ENCODE measurements at places on chromosomes 13 and 19. TPM values are rescaled to one million over a fixed set of nuclear protein-coding genes. Genes with fewer than 3 reads are reported as not detected.

GRCh38 chr19:50266896-50267295 lies 62.3 kb downstream of the KCNC3 start:
- DNase-seq, result no peak

DNA sequence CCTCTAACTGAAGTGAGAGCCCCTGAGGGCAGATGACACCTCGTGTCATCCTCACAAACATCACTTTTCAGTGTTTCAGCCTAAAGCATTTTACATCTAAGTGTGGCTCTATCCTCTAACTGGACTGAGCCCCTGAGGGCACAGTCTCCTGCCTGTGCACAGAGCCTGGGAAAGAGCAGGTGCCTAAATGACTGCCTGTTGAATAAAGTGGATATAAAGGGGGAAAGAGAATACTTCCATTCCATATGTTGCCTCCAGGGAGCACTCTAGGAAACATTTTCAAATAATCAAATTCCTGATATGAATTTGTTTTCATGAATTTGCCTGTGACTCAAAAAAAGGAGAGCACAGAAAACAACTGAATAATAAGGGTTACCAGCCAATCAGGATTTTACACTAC lies 32.2 kb downstream of the CNMD start:
- DNase-seq, result no peak

DNA sequence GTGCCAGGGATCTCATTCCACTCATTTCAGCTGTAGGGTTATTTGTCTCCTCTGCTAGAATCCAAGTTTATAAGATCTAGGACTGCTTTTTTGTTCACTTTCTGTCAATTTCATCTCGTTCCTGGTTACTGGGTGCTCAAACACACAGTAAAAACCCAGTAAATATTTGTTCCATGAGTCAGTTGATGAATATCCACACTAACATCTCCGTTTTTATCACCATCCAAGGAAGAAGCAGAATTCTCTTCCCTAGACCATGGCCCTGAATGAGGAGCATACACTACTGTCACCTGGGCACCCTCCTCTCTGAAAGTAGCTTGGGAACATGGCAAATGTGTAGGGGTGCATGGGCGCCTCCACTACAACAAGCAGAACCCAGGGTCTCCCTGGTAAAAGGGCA lies 390.8 kb downstream of the FOXO1 start:
- DNase-seq, result no peak

OLFM4 gene
- polyA plus RNA-seq, result 0.58 TPM

DNA sequence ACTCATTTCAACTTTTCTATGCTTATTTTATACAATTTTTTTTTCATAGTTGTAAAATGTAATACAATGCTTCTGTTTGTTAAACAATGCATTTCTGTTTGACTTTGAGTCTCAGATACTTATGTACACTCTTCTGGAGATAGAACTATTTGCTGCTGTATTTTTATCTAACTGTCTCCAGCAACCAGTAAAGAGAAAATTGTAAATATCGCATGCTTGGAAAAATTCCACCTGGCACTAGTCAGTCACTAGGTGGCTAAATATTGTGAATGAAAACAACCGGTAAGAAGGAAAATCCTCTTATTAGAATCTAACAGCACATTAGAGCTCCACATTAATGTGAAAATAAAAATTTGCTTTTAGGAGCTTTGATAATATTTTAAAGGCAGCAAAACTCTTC lies 876.5 kb downstream of the PCDH9 start:
- no peak for DNase-seq

- no peak for DNase-seq
These were observed 27.4 kb downstream of the INSR start for GRCh38 chr19:7266832-7267231.

DNA sequence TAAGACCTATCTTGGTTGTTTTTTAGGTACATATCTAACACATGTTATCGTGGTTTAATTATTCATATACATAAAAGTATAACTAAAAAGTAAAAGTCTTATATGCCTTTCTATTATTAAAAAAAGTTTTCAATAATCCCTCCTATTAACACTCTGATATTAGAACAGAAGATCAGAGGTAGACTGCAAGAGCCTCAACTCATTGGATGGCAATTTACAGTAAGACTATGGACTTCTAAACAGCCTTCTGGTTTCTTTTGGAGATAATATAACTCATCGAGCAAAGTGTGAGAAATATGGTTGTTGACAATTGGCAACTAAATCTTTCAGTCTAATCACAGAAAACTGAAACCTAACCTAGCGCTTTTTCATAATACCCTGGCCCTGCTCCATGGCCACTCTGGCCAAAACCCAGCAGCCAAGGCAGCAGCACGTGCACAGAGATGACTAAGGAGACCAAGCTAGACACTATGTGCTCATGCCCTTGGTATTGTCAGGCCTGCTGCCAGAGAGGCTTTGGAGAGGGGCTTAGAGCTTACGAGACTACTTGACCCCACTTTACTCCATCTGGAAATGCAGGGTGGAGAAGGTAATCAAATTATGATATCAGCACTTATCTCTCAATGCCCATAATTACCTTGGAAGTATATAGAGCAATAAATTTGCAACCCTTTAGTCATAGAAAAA lies 40.6 kb upstream of the EEF1AKMT1 start:
- DNase-seq, result no peak

TMC4 gene
- 33.3 TPM for polyA plus RNA-seq

DNA sequence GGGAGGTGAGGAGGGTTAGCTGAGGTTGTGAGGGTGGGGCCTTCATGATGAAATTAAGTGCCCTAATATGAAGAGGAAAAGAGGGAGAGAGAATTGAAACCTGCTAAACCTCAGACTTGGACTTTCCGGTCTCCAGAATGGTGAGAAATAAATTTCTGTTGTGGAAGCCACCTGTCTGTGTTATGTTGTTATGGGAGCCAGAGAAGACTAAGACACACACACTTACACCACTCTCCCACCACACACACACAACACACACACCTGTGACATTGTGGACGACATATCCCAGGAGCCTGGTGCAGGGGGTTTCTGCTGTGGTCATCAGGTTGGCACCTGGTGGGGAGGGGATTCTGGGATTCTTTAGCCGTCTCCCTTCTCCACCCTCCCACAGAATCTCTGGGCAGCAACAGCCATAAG lies 14.0 kb downstream of the KLK4 start:
- DNase-seq, result no peak

GRCh38 chr19:58559275-58560006 lies 1.0 kb upstream of the UBE2M start:
- DNase-seq, result peak; percentile 92

DNA sequence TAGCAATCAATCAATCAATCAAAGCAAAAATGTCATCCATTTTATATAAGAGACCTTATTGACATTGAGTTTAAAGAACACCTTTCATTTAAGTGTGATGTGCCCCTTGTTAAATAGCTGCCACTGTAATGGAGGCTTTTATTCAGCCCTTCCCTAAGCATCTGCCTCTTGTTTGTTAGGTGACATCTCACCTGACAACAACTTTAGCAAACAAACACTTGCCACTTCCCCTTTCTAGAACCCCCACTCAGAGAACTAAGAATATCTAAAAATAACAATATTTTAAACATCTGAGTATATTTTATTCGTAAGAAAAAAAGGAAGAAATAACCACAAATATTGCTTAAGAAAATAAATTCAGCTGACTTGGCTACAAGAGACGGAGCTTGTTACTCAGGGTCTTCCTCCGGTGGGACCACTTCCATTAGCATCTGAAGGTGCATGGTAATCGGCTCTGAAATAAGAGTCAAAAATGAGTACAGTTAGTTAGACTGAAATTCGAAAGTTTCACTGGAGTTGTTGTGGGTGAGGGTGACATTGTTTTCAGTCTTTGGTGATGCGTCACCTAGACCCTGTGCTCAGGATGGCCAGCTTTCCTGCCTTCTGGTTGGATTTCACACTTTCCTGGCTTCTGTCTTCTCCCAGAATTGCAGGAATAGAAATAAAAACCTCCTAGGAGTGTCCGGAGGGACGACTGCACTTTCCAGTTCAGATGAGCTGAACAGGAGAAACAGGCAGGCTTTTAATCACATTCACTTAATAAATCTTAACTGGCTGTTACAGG lies 39.1 kb downstream of the SLC7A9 start:
- no peak for DNase-seq

GRCh38 chr19:37389234-37389633 lies 18.3 kb downstream of the ZNF527 start:
- DNase-seq, result no peak

DNA sequence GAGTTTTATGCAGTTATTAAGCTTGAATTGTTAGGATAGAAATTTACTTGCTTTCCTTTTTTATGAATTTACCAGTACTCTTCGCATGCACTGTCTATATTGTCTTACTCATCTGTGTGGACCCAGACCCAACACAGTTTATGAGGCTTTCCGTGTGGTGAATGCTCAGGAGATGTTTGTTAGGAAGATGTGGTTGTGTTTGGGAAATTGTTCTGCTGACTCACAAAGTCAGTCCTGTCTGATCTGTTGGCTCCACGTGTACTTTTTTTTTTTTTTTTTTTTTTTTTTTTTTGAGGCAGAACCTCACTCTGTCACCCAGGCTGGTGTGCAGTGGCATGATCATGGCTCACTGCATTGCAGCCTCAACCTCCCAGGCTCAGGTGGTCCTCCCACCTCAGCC lies 532.5 kb downstream of the LMO7 start:
- no peak for DNase-seq

DNA sequence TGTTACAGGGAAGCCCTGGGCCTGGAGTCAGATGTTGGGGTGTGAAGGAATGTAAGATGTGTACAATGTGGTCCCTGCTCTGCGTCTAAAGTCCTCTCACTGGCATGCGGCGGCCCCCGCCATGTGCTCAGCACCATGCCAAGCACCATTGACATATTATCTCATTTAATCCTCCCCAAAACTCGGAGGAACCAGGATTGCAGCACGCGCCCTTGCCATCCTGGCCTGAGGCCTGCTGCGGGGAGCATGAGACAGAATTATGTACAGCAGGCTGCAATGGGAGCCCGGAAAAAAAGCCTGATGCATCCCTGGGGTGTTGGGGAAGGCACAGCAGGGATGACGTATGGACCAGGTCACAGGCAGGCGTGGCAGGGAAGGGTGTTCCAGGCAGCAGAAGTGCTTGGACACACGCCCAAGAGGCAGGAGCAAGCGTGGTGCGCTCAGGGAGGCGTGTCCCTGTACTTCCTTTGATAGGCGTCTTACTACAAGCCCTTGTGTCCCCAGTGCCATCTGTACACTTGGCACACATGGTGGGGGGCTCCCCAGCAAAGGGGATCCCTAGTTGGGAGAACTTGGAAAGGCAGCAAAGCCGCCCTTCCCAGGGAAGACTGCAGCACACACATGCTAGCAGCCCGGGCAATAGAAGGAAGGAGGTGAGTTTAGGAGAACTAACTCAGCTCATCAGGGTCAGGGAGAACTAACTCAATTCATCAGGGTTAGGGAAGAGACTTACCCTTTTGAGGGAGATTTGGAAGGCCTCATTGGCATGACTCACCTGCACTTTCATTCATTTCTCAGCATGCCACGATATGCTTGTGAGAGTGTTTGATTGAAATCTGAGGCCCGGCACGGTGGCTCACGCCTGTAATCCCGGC lies 3.4 kb downstream of the EVI5L start:
- no peak for DNase-seq

GIPR gene
- 0.52 TPM for polyA plus RNA-seq

GRCh38 chr19:13102666-13103580 lies at the start of gene LYL1:
Gene LYL1 (minus strand): TSS chr19:13102858. CDS start chr19:13101171, 1,687 bp downstream.
- no peak for DNase-seq
